ENCODE measurements at places on chromosomes 7 and 10.

GRCh38 chr10:90484518-90484917, 373.3 kb downstream of the HTR7 start:
- no peak for DNase-seq

DNA sequence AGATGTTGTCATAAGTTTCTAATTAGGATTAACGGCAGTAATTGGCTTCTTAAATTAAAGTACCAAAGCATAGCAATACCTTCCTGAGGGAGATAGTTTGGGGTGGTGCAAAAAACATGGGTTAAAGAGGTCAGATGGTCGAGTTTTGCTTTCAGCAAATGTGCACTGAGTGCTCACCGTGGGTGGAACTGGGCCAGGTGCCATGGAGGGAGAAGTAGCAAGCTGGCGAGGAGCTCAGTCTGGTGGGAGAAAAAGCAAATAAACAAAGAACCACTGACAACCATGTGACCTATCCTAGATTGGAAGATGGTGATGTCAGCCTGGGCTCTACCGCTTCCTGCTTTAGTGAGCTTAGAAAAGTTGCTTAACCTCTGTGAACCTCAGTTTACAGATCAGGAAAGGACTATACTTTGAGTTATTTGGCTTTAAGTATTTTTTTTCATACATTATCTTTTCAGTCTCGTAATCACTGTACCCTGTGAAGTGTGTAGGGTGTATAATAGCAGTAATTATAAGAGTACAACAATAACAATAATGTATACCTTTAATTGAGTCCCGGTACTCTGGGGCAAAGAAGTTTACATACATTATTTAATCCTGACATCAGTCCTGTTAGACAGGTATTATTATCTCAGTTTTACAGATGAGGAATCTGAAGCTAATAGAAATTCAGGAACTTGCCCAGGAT, 69.0 kb upstream of the PDCD4 start:
- peak; percentile 78 for DNase-seq

DNA sequence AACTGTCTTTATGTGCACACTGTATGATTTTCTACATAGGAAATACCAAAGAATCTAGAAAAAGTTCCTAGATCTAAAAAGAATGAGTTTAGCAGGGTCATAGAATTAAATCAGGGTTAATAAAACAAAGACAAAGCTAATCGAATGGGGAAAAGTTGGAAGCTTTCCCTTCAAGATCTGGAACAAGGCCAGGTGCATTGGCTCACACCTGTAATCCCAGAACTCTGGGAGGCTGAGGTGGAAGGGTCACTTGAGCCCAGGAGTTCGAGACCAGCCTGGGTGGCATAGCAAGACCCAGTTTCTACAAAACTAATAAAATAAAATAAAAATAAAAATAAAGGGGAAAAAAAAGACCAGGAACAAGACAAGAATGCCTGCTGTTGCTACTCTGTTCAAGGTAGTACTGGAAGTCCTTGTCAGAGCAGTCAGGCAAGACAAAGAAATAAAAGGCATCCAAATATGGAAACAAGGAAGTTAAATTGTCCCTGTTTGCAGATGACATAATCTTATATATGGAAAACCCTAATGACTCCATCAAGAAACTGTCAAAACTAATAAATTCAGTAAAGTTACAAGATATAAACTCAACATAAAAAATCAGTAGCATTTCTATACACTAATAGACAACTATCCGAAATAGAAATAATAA, 76.1 kb upstream of the RHEB start:
- DNase-seq: no peak

DNA sequence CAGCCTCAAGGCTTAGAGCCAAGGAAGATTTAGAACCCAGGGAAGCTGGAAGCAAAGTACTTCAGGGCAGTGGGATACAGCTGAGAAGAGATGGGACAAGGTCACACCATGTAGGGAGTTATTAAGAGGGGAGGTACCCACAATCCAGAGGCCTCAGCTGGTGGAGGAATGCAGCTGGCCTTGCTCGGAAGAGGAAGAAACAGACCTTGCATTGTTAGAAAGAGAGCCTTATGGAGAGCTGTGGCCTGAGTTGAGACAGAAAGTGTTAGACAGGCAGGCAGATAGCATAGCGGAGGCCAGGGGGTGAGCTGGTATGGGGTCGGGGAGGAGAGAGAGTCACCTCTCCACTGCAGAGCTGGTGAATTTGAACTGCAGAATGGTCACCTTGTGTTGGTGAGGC, 173.1 kb downstream of the JCAD start:
- no peak for DNase-seq

GRCh38 chr10:43965033-43965917, 316.6 kb upstream of the ZNF32 start:
- DNase-seq: no peak
